ENCODE measurements at places on chromosomes 5 and 9. TPM values are rescaled to one million over a fixed set of nuclear protein-coding genes. Genes with fewer than 3 reads are reported as not detected.

The PHYHD1 gene
- 2.6 TPM for polyA plus RNA-seq

The ALDOB gene
- not detected for polyA plus RNA-seq

The FOXD4L6 gene
- not detected for polyA plus RNA-seq

The AGXT2 gene
- not detected for polyA plus RNA-seq

The PCDHA9 gene
- not detected for polyA plus RNA-seq

Data from naive thymus-derived CD8-positive, alpha-beta T cell (primary cell).